Fibroblast of skin of left quadriceps (primary cell): ENCODE measurements at places on chromosomes 1 and 21.
A peak's percentile ranks its signal among the peaks of the same experiment; 100 is the strongest.

- DNase-seq = no peak
Observed at GRCh38 chr1:76430531-76430930, 356.0 kb downstream of the ST6GALNAC3 start.

DNA sequence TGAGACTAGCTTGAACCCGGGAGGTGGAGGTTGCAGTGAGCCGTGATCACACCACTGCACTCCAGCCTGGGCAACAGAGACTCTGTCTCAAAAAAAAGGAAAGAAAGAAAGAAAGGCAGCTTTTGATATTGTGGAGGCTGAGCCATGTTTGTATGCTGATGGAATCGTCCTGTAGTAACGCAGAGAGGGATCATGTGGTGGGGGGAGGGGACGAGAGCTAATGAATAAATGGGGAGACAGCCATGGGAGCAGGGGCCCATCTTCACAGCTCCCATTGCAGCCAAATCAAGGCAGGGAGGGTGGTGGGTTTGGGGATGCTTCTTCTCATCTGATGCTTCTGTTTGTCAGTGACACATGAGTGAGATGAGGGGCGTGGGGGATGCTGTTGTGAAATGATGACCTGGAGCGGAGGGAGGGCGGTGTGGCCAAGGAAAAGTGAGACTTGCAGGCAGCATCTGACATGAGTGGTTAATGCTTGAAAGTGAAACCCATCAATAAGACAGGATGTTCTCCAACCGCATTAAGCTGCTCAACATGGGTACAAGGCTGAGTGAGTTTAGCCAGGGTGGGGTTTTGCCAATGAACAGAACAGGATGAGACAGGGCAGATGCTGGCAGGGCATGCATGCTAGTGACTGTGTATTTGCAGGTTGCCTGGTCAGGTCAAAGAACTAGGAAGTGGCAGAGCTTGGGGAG is 16.7 kb downstream of the SPATA21 start:
- no peak for DNase-seq

- no peak for DNase-seq
Observed at GRCh38 chr1:2472109-2472508, 4.0 kb upstream of the PLCH2 start.

DNA sequence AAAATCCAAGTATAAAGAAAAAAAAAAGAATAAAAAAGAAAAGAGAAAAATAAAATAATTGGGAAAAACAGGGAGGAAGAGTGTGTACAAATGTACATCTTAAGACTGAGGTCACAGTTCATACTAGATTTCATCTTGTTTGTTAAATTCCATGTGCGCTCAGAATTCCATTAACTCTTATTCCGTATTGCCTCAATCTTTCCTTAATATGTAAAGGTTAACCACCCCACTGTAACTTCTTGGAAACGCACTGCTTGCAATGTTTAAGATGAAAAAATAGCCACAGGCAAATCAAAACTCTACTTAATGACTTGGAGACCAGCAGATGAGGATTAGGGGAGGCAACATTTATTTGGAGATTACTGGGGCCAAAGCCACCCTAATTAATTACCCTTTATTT is 23.9 kb upstream of the KCNE1 start:
- no peak for DNase-seq

DNA sequence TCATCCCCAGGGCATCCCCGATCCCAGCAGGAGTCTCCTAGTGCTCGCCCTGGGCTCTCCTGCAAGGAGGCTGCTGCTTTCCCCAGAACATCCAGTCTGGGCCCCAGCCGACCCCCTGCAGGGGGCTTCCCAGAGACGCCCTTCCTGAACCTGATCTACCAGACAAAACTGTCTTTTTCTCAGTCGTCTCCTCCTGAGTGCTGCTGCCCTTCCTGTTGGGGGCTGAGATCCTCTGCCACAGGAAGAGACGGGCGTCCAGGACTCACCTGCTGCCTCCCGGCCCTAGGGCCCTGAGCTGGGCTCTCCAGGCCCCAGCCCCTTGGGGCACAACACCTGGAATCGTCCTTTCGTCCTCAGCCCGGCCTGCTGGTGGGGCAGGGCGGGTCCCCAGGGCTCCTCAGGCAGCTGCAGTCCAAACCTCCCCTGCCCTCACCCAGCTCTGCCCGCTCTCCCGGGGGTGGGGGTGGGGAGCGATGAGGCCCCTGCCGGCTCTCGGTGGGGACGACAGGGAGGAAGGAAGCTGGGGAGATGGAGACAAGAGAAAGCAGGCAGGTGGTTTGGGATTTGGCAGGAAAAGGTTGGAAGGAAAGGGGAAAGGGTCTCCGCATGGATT is 36.9 kb downstream of the TP73 start:
- DNase-seq = no peak

GRCh38 chr21:45949928-45950739 is 31.4 kb upstream of the COL6A1 start:
- DNase-seq = no peak

DNA sequence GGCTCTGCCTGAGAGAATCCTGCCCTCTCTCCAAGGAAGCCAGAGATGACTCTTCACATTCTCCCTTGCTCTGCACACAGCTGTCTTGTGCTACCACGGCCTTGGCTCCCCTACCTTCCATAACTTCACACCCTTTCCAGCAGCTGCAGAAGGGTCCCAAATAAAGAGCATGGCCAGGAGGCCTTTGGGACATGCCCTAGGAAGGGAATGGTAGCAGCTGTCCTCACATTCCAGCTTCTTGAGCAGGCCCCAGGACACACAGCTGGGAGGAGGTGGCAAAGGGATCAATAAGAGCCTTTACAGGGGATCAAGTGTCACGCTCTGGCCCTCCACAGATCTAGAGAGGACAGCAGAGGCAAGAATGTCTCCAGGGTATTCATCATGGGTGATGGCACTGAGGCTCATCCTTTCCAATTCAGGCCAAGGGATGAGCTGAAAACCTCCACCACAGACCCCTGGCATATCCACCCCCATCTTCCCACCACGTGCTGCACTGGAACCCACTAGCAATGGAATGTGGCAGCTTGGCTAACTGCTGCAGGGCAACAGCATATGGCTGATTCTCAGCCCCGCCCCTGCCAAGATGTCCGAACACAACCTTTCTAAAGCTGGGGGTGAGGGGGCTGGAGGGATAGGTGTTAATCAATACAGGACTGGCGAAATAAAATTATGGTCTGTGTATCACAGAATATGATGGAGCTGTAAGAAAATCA is 17.8 kb upstream of the RAB29 start:
- no peak for DNase-seq

GRCh38 chr21:31111093-31111492 is 72.8 kb upstream of the KRTAP19-8 start:
- DNase-seq = no peak

DNA sequence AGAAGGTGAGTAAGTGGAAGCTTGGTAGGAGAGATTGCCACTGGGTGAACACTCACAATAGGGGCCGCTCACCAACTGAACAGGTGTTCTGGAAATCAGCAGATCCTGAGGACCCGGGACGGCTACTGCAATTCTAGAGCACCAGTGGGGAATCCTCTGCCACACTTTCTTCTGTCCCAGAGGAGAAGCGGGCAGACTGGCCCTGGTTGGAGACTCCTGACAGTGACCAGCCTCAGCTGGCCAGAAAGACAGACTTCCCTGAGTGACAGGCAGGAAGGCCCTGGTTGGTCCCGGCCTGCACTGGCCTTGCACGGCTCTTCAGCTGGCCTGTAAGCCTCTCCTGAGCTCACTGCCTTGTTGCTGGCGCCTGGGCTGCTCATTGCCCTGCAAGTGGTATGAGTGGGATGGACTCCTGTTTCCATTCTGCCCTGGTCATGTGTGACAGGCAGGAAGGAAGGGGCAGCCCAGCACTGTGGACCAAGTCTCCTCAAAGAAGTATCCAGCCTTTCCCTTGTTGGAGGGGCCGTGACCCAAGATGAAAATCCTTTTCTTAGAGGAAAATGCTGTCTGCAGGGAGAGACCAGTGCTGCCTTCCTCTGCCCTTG is 34.5 kb downstream of the MAN1C1 start:
- DNase-seq = no peak

- no peak for DNase-seq
Observed at GRCh38 chr21:33393348-33393747, 9.9 kb upstream of the IFNGR2 start.

DNA sequence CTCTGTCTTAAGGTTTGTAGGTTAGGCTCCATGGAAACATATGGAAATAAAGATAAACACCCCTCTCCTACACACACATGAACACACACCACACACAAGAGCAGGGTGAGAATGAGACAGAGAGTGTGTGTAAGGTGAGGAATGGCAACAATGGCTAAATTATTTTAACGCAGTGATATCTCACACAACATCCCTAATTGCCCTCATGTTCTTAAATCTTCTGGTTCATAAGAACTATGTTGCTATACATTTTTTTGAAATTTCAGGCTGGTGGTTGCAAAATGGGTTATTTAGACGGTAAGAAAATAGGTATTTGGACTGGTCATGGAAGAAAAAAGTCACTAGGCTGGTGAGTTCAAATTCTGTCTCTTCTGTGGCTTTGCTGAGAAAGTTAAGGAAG is 316.7 kb upstream of the ESRRG start:
- DNase-seq = no peak

DNA sequence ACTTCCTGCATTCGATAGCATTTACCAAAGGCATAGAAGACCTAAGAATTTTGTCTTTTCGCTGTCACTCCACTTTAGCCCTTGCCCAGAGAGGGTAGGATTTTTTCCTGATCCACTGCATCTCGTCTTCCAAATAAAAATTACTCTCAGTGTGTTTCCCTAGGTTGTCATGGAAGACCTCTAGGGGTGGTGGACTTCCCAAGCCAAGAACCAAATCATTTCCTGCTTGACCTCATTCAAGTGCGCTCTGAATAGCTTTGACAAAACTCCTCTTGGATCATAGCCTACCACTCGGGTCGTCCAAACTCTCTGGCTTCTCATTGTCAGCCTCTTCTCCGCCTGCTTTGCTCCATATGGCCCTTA is 431 bp upstream of the C1orf52 start:
- no peak for DNase-seq

- no peak for DNase-seq
Observed at GRCh38 chr1:25872713-25873112, 2.8 kb downstream of the PAQR7 start.

GRCh38 chr21:26170471-26171257 is at the start of gene APP:
APP (minus strand) TSS chr21:26170770; CDS start chr21:26170620, 150 bp downstream.
- DNase-seq = peak; percentile 48

DNA sequence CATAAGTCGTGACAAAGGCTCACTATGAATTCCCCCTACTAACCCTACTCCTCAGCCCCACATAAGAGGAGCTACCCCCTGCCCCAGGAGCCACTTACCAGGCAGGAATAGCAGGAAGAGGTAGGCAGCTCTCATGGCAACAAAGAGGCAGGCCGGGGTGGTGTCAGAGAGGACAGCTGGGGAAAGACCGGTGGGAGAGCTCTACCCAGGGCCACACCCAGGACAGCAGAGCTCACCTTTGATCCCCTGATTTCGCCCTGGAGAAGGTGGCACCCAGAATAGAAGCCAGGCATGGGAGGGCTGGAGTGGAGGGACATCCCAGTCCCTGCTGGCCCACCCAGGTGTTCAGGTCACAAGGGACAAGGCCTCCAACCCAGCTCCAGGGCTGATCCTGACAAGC is 2.3 kb downstream of the MFAP2 start:
- no peak for DNase-seq

- no peak for DNase-seq
Observed at GRCh38 chr1:90558754-90559378, 158.2 kb downstream of the BARHL2 start.

- no peak for DNase-seq
Observed at GRCh38 chr1:159854116-159854692, 8.3 kb downstream of the VSIG8 start.

DNA sequence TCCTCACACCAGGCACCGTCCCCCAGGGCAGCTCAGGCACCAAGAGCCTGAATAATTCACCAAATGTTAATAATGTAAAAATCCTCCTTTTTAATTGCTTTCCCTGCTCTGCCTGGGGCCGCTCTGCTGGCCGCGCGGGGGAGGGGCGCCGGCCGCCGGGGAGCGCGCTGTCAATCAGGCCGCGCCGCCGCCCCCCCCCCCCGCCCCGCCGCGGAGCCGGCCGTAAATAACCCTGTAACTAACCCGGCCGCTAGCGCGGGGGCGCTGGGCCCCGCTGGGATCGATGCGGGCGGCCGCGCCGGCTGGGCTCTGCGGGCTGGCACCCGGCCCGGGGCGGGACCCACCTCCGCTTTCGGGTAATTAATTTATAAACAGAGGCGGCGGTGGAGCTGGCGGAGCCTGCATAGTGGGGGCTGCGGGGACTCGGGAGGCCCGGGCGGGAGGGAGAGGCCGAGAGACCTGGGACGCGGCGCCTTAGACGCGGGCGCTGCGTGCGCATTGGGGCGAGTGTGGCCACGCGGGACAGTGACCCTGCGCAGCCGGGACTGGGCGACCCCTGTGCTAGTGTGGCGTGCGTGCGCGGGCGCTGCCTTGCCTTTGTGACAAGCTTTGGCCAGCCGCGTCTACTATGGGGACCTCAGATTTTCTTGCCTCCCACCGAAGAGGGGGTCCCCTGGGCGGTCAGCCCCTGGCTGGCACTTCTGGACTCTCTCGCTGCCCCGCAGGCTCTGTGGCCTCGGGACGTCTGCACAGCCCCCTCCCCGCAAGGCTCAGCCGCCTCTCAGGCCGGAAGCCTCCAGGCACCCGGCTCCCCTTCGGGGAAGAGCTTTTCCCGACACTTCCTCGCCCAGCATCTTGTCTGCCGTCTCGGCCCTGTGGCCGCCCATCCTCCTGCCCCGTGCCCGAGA is 16.6 kb downstream of the SAMD11 start:
- DNase-seq = peak; percentile 77

DNA sequence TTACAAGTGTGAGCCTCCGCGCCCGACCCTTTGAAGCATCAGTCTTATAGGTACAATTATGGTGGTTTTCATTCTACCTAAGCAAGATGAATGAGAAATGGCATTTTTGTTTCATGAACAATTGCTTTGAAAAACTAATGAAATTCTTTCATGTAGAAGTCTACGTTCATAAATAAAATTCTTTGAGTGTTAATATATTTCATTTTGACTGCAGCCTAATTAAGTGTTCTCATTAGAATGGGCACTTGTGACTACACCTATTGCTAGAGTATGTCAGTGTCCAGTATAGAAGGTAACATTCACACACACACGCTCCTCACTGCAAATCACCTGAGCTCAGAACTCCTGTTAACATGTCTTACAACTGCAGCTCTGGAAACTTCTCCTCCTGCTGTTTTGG is at the start of gene KRTAP15-1:
Gene KRTAP15-1, plus strand, starts transcription at position 301 of the 400 bp plus-strand sequence. Its CDS starts 53 bp downstream, at position 354.
- no peak for DNase-seq

DNA sequence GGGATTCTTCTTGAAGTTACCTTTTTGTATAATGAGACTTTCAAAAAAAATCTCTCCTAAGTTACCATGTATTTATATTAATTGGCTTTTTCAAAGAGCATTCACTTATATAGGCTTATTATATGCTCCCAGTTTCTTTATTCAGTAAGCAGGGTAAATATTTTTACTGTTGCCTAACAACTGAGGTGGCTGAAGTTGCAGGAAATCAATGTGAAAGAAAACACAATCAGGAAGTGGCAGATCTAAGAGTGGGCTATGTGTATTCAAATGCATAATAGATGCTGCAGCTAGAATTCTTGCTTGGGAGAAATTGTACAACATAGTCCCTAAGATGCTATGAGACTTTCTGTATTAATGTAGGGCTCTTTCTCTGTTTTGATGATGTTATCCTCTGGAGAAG is 606.9 kb downstream of the NUF2 start:
- DNase-seq = no peak
